ENCODE measurements at places on chromosomes 6 and 20.
A peak's percentile ranks its signal among the peaks of the same experiment; 100 is the strongest.

- no peak for DNase-seq
These were observed 22.2 kb downstream of the XRN2 start for GRCh38 chr20:21325296-21325695.

GRCh38 chr20:9942736-9943135 lies 92.1 kb upstream of the ANKEF1 start:
- no peak for DNase-seq

DNA sequence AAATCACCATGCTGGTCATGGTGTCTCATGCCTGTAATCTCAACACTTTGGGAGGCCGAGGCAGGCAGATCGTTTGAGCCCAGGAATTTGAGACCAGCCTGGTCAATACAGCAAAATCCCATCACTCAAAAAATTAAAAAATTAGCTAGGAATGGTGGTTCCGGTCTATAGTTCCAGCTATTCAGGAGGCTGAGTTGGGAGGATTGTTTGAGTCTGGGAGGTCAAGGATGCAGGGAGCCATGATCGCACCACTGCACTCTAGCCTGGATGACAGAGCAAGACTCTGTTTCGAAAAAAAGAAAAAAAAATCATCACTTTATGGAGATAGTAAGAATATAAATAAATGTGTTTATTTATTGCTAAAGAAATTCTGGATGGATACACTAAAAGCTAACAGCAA lies 124.1 kb downstream of the RNGTT start:
- no peak for DNase-seq

GRCh38 chr6:128696691-128697689 lies 176.6 kb upstream of the PTPRK start:
- DNase-seq = peak; percentile 23

DNA sequence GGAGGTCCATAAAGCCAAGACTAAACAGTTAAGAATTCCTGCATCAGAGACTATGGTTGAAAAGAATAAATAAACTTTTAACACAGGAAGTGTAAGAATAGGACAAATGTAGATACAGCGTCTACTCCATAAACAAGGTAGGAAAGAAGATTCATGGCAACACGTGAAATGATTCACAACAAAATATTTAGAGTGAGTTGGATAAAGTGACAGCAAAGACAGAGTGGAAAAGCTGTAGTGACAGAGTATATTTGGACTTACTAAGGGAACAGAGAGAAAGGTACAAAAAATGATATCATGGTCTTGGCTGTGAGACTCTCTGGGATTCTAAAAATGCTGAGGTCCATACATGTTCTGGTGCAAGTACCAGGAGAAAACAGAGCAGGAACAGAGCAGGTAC lies 21.9 kb upstream of the KIAA0408 start:
- DNase-seq = no peak

DNA sequence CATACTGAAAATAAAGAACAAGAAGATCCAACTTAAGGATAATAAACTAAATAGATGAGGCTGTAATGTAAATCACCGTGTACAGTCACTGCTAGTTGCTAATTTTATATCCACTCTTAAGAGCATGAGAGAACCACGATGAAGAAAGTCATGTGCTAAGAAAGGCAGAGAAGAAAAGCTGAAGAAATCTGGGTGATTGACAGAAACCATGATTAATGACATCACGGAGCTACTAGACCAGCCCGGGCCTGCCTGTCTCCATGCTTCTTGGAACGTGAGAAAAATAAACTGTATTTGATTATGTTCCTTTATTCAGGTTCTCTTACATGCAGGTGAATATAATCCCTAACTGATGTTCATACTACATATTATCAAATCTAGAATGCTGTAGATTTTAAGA lies 84.2 kb upstream of the E2F3 start:
- no peak for DNase-seq
